Activated CD4-positive, alpha-beta T cell treated with anti-CD3 and anti-CD28 coated beads, Interleukin-2, amount 10 ng/mL, durations not matched to agents 7 days and 5 days (primary cell): ENCODE measurements at places on chromosomes 2 and 18.
A peak's percentile ranks its signal among the peaks of the same experiment; 100 is the strongest.

GRCh38 chr2:121529439-121530211 lies 1.1 kb upstream of the RNU4ATAC start:
- no peak for DNase-seq

GRCh38 chr2:10987861-10988260 lies 76.1 kb downstream of the KCNF1 start:
- no peak for DNase-seq

DNA sequence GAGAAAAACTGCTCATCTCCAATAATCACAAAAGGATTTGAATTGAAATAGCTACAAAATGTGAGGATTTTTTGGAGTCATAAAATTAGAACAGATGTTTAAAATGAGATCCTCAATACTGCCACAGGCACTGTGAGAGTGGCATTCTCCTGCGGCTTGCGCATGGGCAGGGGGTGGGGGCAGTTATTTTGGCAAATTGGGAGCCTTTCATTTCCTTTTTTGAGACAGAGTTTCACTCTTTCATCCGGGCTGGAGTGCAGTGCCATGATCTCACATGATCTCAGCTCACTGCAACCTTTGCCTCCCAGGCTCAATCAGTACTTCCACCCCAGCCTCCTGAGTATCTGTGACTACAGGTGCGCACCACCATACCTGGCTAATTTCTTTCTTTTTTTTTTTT lies 42.4 kb downstream of the POMC start:
- DNase-seq: no peak

- peak; percentile 66 for DNase-seq
Observed at GRCh38 chr2:168961450-168962229, 60.5 kb downstream of the G6PC2 start.

DNA sequence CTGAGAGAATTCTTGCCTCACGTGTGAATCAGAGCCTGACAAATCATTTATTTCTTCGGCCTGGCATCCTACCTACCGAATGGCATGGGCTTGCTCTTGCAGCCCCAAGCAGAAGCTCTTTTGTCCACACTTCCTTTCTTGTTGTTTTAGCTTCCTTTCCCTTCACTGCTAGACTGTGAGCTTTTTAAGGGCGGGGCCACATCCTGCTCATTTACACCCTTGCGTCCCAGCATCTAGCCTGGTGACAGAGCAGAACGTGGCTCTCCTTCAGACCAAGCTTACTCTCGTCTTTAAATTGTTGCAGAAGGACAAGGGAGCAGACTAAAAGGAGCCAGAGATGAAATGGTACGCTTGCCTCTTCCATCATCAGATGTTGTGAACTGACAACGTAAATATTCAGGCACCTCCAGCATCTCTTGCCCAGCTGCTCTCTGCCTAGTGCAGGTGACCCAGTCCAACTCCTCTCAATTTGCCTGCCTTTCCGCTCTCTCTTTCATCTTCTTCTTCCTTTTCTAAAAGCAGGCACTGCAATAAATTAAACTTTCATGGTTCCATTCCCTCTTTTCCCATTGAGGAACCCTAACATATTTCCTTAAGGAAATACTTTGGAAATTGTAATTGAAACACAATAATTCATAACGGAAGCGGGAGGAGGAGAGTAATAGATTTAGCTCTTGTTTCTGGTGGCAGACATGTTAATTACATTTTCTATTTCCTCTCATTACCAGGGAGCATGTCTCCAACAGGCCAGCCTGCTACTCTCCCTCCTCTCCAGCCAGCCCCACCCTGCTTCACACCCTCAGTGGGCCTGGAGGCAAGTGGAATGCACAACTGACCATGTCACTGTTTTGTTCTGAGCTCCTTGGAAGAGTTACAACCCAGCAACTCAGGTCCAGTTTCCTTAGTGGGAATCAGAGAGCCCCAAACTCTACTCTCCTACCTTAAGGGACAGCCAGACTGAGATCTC lies 228.1 kb upstream of the TRIB2 start:
- peak; percentile 73 for DNase-seq

DNA sequence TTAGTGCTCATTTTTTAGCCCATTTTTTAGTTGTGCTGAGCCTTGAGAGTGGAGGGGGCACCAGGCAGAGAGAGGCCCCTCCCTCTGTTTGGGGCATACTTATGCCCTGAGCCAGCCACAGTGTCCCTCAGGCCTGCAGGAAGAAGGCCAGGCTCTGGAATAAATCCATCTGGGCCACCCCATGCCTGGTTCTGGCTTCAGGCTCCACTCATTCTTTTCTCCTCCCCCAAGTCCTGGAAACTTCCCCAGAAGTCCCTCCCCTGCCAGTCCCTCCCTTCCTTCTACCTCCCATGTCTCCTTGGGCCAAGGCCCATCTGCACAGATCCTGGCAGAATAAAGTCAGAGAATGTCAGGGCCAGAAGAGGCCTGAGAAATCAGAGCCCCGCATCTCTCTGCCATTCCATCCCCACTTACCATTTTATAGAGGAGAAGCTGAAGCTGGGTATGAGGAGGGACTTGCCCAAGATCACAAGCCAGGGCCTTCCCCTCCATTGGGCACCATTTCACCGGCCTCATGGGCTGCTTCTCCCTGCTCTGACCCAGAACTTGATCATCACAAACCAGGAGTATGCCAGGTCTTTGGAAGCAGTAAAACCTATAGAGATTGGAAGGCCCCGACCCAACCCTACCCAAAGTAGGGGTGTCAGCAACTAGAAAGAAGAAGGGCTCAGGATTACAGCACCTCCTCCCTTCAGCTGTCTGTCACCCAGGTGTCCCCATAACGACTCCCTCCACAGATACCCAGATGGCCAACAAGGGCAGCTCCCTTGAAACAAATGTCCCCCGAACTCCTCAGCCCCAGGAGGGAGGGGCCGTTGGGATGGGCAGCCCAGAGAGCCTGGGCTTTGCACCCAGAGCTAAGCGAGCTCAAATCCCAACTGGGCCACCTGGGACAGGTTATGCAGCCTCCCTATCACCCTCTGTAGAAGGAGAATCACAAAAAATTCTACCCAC lies 108.4 kb downstream of the POLR1A start:
- no peak for DNase-seq

DNA sequence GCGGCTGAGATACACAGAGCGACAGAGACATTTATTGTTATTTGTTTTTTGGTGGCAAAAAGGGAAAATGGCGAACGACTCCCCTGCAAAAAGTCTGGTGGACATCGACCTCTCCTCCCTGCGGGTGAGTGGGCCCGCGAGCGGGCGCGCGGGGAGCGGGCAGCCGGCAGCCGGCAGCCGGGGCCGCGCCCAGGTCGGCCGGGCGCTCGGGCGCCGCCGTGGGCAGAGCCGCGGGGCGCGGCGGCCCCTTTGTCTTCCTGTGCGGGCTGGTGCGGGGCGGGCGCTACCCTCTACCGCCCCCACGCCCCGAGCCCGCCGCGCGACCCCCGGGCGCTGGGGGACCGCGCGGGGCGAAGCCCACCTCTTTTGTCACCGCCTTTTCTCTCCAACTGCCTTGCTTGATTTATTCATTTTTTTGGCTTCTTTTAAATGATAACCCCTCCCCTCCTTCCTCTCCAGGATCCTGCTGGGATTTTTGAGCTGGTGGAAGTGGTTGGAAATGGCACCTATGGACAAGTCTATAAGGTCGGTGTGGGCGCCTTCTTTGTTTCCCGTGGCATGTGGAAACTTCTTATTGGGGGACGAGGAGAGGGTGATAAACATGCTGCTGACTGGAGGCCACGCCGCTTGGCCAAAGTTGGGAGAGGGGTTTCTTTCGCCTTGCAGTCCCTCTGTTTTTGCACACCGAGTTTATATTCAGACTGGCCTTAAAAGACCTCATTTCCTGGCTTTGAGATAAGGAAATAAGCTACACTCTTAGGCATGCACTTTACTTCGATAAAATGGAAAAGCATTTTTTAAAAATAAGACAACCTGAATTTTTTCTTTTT lies 722 bp downstream of the MAP4K4 start:
- DNase-seq: no peak

DNA sequence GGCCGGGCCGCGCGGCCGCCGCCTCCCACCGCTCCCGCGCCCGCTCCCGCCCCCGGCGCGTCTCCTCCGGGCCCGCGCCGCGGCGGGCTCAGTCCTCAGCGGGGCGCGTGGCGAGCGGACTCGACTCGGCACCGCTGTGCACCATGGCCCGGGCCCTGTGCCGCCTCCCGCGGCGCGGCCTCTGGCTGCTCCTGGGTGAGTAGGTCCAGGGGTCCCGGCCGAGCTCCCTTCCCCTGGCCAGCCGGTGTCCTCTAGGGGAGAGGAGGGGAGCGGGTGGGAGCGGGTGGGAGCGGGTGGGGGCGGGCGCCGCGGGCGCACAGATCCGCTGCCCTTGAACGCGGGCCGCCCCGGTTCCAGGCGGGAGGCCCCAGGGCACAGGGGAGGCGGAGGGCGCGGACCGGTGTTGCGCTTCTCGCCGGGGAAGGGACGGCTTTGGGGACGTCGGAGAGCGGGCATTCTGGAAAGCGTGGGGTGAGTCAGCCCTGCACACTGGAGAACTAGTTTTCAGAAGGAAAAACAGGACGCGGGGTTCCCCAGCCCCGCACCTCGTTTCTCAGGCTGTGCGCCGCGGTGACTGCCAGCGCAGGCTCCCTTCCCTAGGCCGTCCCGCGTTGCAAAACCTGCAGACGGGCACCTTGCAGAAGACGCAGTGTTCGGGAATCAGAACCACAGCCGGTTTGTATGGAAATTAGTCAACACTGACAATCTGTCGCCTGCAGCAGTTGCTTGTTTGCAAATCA lies at the start of gene RAMP1:
RAMP1 (plus strand) TSS at position 91 of the 740 bp plus-strand sequence; CDS start at position 144, 53 bp downstream.
- DNase-seq: no peak

GRCh38 chr2:207399301-207399700 lies 130.5 kb upstream of the CREB1 start:
- no peak for DNase-seq

GRCh38 chr2:121349721-121350401 lies 64.9 kb upstream of the TFCP2L1 start:
- no peak for DNase-seq

DNA sequence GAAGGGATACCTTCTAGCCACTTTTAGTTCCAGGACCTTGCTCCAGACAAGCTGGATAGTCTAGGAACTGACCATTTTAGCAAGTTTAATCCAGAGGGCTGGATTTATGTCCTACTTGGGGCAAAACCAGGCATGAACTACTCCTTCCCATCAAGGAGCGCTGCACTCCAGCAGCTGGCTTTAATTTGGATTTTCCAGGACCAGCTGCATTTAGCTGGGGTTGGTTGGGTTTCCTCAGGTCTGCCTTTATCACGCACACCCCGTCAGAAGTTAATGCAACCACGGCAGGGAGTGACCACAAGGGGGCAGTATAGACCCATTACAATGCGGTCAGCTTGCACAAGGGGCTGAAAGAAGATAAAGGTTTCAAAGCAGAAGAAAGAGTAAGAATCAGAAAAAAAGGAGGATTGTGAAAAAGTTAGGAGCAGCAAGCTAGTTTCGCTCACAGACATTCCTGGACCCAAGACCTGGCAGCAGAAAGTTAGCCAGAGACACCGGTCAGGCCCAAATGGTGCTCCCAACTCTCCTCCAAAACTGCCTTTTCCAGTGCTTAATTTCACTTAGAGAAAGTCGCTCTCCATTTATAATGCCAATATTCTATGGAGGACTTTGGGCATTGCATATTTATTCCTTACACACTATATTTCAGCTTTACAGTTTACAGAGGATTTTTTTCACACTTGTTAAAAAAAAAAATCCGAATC lies 40.1 kb downstream of the SLC4A1AP start:
- DNase-seq: peak; percentile 89

DNA sequence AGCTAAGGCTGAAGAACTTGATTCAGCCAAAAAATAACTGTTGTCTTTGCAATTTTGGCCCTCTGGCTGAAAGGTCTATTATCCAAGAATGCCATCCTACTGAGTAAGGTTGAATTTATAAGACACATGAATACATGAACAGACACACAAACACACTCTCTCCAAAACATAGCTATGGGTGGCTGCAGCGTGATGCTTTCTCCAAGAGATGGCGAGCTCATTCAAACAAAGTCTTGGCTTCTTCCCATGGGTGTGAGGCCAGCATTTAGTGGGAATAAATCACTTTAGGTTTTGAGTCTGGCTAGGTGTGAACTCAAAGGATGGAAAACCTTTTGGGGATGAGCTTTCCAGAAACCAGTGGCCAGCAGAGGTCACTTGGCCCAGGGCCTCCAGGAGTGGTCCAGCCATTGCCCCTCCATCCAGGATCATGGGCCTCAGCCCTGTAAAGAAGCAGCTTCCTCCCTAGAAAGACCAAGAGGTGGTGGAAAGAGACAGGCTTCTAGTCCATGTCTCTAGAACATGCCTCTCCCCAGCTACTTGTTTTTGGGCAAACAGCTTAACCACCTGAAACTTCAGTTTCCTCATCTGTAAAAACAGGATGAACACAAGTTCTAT lies 11.0 kb upstream of the OSR1 start:
- DNase-seq: no peak

DNA sequence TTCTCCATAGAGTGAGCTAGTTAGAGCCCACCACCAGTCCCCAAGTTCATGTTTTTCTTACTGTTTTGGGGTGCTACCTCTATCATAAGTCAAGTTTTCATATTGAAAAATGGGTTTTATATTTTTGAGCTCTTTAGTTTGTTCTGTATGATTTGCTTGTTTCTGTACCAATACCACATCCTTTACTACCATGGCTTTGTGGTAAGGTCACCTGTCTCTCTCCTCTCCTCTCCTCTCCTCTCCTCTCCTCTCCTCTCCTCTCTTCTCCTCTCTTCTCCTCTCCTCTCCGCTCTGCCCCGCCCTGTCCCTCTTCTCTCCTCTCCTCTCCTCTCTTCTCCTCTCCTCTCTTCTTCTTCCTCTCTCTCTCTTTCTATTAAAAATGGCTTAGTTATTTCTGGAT lies 22.1 kb upstream of the LBH start:
- no peak for DNase-seq

DNA sequence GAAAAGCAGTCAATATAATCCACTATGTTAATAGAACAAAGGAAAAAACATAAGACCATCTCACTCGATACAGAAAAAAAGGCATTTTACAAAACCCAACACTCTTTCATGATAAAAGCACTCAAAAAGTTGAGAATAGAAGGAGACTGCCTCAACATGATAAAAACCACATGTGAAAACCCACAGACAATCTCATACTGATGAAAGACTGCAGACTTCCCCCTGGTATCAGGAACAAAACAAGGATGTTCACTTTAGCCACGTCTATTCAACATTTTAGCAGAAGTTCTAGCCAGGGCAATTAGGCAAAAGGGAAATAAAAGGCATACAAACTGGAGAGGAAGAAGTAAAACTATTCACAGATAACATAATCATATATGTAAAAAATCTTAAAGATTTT lies 285.9 kb downstream of the EIPR1 start:
- no peak for DNase-seq

DNA sequence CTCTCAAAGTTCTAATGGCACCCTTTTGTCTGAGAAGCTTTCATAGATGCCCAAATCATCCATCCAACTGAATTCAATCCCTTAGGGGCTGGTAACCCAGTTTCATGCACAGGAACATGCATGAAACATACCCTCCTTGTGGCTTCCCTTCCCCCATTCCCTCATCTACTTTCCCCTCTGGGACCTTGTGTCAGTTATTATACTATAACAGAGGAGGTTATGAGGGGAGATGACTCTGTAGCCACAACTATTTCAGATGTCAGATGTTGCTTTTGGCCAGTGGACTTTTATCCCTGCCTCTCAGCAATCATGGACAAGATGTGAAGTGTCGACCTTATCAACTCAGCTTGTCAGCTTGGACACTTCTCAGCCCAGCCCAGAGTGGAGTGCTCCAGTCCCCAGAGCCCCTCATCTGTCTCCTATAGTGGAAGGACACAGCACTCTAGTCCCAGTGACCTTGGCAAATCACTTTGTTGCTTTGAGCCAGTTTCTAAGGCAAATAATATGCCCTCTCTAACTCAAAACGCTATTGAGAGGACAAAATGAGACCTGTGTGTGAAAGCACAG lies 8.4 kb downstream of the DHRS9 start:
- DNase-seq: no peak
